ENCODE measurements at places on chromosomes 11 and 22. TPM values are rescaled to one million over a fixed set of nuclear protein-coding genes. Genes with fewer than 3 reads are reported as not detected.

FXYD2 gene
- total RNA-seq = 1.2 TPM

ROM1 gene
- total RNA-seq = 2.7 TPM

PARVB gene
- 35.7 TPM for total RNA-seq

GVQW3 gene
- 3.3 TPM for total RNA-seq

KCNK7 gene
- 1.7 TPM for total RNA-seq

APOA5 gene
- not detected for total RNA-seq

MOGAT2 gene
- 86.4 TPM for total RNA-seq

MUC6 gene
- total RNA-seq = not detected

SUSD2 gene
- 3.3 TPM for total RNA-seq

MS4A6E gene
- total RNA-seq = not detected

CAPRIN1 gene
- total RNA-seq = 172 TPM

TNNI2 gene
- not detected for total RNA-seq

Data from mucosa of descending colon (tissue), 3 donors.